NCI-H1417 treated with DMSO at 0.1 percent for 48 hours (cell line): ENCODE measurements at places on chromosomes 11 and 22.

DNA sequence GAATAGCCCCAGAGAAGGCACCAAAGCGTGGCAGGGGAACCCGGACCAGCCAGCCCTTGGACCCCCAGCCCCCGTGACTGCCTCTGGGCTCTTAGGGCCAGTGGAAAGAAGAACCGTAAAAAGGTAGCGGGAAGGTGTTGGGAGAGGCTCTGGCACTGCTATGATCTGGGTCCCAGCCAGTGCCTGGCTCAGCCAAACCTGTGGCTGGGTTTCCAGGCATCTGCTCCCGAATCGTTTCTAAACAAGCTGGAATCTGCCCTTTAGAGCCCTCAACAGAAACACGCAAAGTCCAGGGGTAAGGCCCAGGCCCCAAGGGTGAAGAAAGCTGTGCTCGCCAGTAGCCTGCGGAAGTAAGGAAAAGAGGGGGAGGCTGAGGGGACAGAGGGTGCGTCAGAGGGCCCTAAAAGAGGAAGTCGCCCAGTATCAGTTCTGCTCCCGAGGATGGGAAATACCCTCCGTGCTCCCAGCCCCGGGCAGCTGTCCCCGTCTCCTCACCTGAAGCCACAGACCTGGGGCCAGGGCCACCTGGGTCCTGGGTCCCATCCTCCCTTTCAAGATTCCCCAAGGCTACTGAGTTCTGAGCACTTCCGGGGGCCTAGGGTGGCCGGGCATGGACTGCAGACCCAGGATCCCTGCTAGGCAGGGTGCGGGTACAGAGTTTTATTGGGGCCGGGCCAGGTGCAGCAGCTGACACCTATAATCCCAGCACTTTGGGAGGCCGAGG lies 24.7 kb downstream of the IL10RA start:
- DNase-seq, result no peak

DNA sequence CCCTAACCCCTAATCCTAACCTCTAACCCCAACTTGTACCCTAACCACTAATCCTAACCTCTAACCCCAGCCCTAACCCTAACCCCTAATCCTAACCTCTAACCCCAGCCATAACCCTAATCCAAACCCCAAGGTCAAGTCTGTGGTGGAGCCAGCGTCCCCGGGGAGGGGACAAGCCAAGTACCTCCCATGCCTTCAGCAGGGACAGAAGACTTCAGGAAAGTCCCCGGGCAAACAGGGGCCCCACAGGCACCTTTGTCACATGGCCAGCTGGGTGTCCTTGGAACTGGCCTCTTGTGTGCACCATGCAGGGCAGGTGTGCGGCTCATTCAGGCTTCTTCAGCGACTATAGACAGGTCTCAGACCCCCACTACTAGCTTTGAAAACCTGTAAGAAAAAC lies 555.8 kb downstream of the BRD1 start:
- no peak for DNase-seq

DNA sequence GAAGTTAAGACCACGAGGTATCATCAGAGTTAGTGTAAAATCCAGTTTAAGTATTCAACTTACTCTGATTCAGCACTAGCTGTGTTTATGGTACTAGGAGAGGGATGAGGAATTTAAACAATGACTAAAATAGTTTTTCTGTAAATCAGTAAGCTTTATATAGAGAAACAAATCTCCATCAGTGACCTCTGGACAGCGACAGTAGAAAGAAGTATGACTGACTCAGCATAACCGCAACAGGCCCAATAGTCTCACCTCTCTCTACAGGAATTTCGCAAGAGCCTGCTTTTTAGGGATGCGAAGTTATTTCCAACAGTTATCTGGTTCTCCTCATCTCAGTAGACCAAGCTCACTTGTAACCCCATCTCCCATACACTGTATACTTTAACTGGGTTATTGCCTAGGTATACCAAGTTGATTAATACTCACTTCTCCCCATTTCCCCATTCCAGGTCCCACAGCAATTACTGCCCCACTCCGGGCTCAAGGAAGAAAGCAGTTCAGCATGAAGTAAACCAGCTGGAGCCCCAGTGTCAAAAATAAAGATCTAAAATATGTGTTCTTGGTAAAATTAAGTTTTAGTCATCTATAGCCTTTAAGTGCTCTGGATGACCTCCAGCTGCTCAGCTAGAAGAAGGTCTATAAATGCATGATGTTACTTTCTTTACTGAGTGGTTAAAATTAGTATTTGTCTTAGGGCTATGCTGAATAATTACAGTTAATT lies 770.6 kb upstream of the CCDC90B start:
- DNase-seq, result no peak

DNA sequence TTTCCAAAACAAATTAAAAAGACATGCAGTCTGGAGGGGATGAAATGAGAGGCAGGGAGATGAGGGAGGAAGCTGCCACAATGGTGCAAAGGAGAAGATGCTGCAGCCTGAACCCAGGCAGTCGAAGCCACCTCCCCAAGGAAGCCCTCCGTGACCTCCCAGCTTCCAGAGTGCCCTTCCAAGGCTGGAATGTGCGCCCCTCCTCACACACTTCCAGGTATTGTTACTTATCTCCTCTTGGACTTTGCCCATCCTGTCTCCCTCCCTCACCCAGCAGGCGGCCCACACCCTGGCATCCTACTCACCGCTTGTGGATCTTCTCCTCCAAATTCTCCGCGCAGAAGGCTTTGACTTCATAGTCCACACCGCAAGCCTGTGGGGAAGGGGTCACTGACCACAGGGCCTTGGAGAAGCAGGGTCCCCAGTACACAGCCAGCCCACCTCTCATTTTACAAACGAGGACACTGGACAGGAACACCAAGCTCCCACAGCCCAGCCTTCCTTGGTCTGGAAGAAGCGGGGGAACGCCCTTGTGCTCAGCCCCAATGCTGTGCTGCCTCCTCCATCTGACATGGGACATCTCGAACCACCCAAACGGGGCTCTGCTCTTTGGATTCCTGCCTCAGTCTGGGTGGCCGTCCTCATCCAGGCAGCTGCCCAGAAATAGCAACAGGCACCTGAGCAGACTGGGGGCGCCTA lies 40.3 kb downstream of the TPBGL start:
- no peak for DNase-seq

- no peak for DNase-seq
Measured at GRCh38 chr11:133503236-133503635, 29.1 kb downstream of the OPCML start.

DNA sequence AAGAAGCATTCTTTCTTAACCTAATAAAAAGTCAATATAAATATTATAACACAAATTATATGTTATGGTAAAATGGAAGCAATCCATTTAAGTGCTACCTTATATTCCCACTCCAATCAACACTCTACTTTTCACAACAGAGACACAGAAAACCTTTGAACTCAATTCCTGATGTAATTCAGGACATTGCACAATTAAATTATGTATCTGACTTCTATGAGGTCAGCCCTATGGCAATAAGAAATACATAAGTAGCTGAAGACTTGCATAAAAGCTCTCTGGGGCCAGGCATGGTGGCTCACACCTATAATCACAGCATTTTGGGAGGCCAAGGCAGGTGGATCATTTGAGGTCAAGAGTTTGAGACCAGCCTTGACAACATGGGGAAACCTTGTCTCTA lies 6.8 kb downstream of the OR4D10 start:
- no peak for DNase-seq

- no peak for DNase-seq
Measured at GRCh38 chr11:126268361-126268707, 361 bp downstream of the SRPRA start.

DNA sequence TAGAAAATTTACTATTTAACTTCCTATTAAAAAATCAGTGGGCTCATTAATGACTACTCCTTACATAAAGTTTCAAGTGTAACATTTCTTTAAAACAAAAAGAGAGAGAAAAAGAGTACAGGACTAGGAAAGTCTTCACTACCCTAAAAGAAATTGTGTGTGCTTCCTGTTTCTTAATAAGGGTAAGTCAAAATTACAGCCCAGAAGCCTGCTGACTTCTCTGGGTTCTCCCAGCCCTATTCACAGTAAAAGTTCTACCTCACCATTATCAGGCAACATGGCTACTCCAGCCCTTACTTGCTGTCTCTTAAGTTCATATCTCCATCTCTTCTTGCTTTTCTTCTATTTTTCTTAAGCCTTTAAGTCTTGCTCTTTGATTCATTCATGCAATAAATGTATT lies 20.3 kb upstream of the ZC3H12C start:
- no peak for DNase-seq

DNA sequence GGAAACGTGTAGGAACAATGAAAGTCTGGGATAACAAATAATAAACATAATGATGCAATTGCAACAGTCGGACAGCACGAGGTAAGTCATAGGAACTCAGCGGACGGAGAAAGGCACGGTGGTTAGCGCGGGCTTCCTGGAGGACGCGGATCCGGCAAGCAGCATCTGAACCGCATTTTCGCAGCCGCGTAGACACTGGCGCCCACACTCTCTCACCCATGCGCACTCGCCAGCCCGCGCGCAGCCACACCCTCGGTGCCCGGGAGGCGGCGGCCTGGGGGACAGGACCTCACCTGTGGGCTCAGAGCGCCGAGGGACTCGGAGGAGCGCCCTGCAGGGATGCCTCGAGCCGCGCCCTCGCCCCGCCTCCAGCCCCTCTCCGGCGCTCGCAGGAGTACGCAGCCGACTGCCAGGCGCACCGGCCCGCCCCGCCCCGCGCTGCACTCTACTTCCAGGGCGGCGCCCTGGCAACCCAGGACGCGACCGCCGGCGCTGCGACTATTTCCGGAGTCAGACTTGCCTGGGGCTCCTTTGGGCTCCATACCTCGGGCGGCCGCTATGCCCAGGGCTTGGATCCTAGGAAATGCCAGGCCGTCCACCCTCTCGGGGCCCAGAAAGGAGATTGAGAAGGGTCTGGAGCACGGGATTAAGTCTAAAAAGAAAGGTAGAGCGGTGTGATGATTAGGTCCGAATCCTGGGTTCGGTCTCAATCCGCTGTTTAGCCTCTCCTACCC lies at the start of gene TTLL1:
TSS of gene TTLL1 (minus strand) at position 408 of the 734 bp plus-strand sequence. CDS start 13,805 bp downstream, outside the sequence.
- DNase-seq, result no peak

DNA sequence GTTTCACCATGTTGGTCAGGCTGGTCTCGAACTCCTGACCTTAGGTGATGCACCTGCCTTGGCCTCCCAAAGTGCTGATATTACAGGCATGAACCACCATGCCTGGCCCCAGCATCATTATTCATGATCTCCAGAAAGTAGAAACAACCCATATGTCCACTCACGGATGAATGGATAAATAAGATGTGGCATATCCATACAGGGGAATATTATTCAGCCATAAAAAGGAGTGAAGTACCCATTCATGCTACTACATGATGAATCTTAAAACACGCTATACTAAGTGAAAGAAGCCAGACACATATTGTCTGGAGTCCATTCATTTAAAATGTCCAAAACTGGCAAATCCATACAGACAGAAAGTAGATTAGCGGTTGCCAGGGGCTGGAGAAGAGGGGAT lies 79.9 kb upstream of the TCF20 start:
- no peak for DNase-seq

GRCh38 chr11:70203751-70204465 lies 812 bp downstream of the FADD start:
- no peak for DNase-seq

DNA sequence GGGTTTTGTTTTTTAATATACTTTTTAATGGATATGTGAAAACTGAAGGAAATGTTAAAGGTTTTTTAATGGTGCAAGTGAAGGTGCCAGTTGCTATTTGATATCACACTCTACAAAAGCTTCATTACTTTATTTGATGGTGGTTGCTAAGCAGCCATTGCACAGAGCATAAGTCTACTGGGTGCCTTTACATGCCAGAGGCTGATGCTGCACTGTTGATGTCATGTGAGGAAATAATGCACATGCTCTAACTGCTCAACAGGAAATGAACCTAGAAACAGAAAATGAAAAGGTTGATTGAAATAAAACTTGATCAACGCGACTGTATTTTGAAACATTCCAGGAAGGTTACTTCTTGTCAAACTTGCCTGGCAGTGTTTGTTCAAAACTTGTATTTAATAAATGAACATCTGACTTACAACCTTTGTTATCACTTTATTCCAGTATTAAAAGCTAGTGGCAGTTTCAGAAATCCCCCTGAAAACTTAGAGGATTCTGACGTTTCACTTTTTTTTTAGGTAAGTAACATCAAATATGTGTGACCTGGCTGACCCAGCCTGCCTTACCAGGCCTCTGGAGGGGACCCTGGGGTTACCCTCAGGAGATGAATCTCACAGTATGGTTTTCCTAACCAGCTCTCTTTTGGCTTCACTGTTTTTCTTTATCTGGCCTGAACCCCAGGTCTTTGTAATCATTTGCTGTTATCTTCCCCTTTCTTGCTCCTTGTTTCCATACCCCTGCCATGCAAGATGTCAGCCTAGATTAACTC lies 2.4 kb upstream of the ATP5MG start:
- DNase-seq, result no peak

DNA sequence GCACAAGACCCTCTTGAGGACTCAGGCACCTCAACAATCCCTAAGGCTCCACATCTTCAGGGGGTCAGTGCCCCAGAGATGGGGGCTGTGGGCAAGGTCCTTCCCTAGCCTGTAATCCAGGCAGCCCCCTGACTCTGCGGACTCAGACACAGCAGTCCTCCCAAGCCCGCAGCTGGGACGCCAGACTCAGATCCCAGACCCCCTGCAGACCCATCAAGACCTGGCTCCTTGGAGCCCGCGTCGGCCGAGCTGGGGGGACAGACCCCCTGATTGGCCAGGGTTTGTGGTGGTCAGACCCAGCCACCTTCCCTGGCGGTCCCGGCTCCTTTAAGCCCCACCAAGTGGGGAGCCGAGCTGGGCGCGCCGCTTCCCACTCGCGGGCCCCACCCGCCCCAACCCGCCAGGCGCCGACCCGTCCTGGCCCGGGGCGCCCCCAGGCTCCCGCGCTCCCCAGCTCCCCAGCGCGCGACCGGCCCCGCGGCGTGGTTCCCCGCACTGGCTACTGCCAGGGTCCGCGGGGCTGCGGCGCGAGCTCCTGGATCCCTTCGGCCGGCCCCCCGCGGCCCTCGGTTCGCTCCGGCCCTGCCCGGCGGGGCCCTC lies 458 bp downstream of the OSBPL5 start:
- no peak for DNase-seq

DNA sequence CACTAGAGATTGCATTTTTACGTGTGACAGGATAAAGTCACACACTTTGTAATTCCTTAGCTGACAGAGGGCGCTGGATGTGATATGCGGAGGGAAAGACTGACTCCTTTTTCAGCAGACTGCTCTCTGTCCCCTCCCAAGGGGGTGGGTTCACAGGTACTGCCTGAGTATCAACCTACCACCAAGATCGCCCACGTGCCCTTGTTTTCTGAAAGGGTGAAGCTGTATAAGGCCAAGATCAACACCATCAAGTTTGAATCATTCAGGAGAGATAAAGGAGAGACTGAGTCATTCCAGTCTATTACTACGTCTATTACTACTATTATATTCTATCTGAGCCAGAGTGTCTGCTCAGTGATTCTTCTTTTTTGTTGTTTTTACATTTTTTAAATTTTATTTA lies 30.7 kb downstream of the BUD13 start:
- no peak for DNase-seq

- no peak for DNase-seq
Measured at GRCh38 chr22:21702700-21703683, 32.6 kb downstream of the YPEL1 start.
